ENCODE measurements at places on chromosomes 5 and 9.
A peak's percentile ranks its signal among the peaks of the same experiment; 100 is the strongest.

DNA sequence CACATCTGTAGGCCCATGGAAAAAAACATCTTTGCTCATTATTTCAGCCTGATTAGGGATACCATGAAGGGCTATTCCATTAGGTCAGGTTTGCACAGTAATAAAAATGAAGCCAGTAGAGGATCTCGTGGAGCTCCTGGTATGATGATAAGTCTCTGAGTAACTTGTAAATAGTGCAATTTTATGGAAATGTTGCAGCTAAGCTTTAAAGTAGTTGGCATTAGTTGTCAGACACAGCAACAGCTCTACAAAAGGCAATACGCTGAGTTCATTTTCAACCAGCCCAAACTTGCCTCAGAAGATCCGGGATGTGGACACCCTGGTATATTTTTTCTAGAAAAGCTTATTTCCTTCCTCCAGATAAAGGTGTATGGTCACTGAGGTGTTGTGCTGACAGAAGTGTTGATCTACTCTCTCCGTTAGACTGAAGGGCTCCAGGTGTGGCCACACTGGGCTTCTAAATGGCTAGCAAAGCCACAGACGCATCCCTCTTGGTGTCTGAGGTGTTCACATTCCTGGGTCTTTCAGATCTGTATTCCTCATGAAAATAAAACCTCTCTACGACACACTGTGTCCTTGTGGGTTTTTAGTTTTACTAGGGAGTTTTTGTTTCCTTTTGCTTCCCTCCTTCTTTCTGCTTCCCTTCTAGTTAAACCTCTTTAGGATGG, 141.6 kb downstream of the GHR start:
- no peak for DNase-seq

- DNase-seq = no peak
Observed at GRCh38 chr5:76372323-76373054, 30.6 kb upstream of the IQGAP2 start.

DNA sequence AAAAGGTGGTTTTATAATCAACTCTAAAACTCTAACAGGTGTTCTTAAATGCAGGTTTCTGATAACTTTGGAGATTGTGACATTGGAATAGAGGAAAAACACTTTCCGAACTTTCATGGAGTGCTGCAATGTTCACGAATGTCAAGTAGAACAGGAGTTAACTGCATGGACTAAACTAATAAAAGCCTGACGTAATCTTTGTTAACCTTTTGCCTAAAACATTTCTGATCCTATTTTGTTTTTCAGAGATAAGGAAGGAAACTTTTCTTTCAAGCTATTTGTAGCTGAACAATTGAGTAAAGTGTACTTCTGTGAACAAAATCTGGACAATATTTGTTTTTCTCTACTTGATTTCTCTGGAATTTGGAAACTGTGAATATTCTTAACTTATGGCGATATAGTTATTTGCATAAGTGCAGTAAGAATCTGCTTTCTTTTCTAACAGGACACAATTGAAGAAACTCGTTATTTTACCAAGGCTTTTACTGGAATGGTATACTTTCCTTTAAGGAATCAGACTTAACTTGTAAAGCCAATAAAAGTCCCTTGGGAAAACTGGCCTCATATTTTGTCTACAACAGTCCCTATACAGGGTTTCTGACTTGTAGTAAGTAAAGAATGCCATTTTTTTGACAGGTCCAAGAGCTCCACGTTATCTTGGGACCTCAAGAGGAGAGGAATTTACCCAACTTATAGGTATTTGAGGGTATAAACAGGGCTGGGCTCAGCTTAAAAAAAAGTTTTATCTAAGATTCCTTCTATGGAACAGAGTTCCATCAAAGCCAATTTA, 154.7 kb downstream of the NXNL2 start:
- no peak for DNase-seq

GRCh38 chr5:38641003-38641402, 84.6 kb upstream of the LIFR start:
- no peak for DNase-seq

GRCh38 chr9:137385061-137385655, 37.8 kb downstream of the EXD3 start:
- no peak for DNase-seq

GRCh38 chr5:121415270-121415669, 436.4 kb upstream of the FTMT start:
- no peak for DNase-seq

- DNase-seq = no peak
Observed at GRCh38 chr5:124873188-124873587, 126.7 kb upstream of the ZNF608 start.

DNA sequence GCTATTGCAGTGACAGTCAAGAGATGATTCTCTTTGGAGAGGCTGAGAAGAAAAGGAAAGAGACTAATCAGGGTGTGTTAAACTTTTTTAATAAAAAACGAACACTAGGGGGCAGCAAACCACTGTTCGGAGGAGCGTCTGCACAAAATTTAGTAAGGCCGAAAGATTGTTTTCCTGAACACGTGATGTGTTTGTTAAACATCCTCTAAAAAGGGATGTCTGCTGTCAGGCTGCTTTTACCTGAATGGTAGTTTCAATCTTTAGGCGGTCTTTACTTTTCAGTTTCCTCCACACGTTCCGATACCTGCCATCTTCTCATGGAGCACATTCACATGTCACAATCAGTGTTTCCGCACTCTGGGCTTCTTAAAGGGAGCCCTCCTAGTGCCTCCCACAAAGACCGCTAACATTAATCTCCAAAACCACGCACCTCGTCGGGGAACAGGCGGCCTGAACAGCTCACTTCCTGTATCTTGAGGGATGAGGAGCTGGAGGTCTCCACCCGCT, 125.2 kb downstream of the GPBP1 start:
- DNase-seq = peak; percentile 82

DNA sequence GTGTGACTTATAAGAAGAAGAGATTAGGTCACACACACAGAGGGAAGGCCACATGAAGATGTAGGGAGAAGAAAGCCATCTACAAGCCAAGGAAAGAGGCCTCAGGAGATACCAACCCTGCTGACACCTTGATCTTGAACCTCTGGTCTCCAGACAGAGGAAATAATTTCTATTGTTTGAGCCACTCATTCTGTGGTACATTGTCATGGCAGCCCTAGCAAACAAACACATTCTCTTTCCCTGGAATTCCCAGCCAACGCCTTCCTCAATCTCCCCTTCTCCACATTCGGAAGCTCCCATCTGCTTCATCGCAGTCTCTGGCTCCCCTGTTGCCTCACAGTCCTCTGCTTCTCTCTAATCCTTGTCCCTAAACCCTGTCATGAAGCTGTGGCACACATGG, 16.7 kb downstream of the PTGS1 start:
- no peak for DNase-seq

GRCh38 chr9:69578026-69578425, 94.1 kb downstream of the APBA1 start:
- DNase-seq = no peak

DNA sequence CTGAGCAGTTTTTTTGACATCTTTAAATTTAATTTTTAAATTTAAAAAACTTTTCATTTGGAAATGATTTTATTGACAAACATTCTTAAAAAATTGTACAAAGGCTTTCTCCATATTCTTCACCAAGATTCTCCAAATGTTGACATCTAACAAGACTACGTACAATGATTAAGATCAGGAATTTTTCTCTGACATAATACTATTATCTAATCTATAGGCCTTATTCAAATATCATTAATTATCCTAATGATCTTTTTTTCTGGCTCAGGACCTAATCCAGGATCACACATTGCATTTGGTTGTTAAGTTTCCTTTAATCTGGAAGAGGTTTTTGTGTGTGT, 106.1 kb upstream of the OSMR start:
- no peak for DNase-seq

DNA sequence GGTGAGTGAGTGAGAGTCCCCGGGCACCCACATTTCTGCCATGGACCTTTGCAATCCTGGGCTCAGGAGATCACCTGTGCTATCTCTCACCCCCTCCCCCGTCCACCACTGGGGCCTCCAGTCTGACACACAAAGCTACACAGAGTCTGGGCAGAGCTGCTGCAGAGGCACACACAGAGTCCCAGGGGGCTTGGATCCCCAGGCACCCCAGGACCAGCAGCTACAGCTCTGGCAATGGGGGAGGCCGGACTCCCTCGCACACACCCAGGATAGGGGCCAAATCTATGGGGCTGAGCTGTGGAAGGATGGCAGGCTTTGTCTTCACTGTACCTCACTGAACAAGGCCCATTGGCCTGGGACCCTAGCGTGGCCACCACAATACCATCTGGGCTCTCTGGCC, 328.8 kb downstream of the MAN2A1 start:
- no peak for DNase-seq

- no peak for DNase-seq
Observed at GRCh38 chr5:45410304-45410995, 285.7 kb downstream of the HCN1 start.

- DNase-seq = no peak
Observed at GRCh38 chr5:176339304-176339703, 22.3 kb downstream of the KIAA1191 start.

DNA sequence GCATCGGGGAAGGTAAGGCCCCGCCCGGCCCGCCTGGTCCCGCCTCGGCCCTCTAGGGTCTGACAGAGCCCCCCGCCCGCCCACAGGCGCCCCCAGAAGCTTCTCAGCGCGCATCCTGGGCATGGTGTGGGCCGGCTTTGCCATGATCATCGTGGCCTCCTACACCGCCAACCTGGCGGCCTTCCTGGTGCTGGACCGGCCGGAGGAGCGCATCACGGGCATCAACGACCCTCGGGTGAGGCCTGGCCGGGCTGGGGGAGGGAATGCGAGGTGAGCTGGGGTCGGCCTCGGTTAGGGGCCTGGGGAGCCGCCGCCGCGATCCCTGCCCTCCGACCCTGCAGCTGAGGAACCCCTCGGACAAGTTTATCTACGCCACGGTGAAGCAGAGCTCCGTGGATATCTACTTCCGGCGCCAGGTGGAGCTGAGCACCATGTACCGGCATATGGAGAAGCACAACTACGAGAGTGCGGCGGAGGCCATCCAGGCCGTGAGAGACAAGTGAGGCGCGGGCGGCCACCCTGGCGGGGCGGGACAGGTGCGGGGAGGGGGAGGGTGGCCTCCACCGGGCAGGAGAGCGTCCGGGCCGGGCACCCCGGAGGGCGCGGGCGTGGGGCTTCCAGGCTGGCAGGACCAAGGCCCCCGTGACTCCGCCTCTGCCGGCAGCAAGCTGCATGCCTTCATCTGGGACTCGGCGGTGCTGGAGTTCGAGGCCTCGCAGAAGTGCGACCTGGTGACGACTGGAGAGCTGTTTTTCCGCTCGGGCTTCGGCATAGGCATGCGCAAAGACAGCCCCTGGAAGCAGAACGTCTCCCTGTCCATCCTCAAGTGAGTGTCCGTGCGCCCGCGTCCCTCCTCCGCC, 7.1 kb downstream of the LRRC26 start:
- DNase-seq = peak; percentile 23

All from CD4-positive, alpha-beta T cell treated with Interferon alpha-2 for 1 hour (primary cell).